ENCODE measurements at places on chromosomes 7 and 10.

- DNase-seq: peak; percentile 29
These were observed 131.2 kb downstream of the RALA start for GRCh38 chr7:39754326-39755120.

DNA sequence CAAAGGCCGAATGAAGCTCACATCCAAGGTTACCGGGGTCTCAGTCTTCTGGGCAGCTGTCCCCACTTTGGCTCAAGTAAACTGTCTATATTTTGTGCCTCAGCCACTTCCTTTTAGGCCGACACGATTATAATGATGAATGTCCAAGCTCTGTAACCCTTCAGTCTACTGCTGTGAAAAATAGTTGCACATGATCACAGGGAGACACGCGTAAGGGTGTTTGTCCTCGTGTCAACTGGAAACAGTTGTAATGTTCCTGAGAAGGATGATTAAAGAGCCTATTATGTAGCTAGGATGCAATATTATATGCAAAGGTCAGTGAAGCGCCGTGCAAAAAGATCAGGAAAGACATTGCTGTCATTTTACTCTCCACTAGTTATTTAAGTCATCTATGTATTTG, 559.9 kb downstream of the SDK1 start:
- no peak for DNase-seq

GRCh38 chr10:74743401-74743800, 83.0 kb upstream of the KAT6B start:
- DNase-seq: no peak

- no peak for DNase-seq
These were observed 89.2 kb upstream of the PRSS58 start for GRCh38 chr7:142347091-142347490.

DNA sequence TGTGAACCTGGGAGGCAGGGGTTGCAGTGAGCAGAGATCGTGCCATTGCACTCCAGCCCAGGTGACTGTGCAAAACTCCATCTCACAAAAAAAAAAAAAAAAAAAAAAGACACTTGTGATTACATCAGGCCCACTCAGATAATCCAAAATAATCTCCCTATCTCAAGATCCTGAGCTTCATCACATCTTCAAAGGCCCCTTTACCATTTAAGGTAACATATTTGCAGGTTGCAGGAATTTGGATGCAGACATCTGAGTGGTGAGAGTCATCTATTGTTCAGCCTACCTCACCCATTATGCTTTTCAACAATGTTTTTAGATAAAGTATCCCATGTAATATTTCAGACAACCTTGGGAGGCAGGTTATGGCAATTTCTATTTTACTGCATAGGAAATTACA, 51.4 kb upstream of the EXOC4 start:
- DNase-seq: no peak

DNA sequence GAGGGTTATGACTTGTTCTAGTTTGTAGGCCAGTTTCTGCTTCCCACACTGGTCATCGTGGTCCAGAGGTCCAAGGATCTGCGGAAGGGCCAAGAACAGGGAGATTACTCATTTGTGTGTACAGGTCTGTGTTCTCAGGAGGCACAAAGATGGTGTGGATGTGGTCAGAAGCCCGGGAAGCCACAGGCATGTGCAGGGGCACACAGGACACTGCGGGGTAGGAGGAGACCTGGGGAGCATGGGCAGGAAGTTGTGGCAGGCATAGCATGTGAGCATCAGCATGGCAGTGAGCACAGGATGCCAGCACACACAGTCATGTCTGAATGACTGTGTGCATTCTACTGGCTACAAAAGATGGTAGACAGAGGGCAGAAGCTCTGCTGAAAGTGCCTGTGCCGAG, 445.8 kb downstream of the PLXNA4 start:
- DNase-seq: no peak

GRCh38 chr7:19972876-19973275, 199.5 kb upstream of the TMEM196 start:
- no peak for DNase-seq

DNA sequence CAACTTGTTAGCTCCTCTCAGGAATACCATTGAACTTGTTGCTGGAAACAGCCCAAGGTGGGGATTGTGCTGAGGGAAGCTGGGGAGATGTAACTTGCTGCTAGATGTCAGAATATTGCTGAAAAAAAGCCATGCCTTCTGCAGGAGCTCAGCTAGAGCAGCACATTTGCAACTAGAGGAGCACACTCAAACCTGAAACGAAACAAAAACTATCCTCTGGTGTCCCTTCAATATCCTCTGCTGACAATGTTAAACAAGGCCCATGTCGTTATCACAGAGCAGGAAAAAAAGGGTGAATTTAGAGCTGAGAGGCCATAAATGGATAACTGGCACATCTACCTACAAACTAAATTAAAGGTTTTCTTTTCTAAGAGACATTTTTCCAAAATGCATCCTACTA, 53.7 kb upstream of the MACC1 start:
- no peak for DNase-seq

GRCh38 chr10:79068203-79068561, 584 bp upstream of the ZMIZ1 start:
- no peak for DNase-seq

Data from amniotic stem cell (primary cell).